Urothelium cell line (cell line): ENCODE measurements at places on chromosomes 2 and 18.

DNA sequence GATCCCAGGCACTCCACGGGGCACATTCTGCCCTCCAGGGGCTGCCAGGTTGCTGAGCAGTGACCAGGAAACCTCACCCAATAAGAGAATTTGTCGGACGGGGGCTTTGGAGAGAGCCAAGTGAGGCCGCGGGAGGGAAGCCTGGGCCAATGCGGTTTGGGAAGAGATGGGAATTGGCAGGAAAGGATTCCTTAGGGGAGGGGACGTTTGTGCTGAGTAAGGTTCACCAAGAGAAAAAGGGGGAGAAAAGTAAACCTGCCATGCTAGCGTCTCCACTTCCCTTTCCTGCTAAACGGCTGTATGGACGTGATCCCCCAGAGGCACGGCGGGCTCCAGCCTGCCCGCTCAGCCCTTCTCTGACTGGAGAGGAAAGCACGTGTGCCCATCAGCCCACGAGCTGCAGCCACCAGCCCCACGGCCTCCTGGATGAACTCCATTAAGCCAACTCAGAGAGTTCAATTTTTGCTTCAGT is 194.4 kb upstream of the ID2 start:
- no peak for DNase-seq

GRCh38 chr2:1505031-1505441 is 91.8 kb downstream of the TPO start:
- no peak for DNase-seq

- DNase-seq = peak; percentile 18
Measured at GRCh38 chr2:235740821-235741220, 247.0 kb downstream of the AGAP1 start.

DNA sequence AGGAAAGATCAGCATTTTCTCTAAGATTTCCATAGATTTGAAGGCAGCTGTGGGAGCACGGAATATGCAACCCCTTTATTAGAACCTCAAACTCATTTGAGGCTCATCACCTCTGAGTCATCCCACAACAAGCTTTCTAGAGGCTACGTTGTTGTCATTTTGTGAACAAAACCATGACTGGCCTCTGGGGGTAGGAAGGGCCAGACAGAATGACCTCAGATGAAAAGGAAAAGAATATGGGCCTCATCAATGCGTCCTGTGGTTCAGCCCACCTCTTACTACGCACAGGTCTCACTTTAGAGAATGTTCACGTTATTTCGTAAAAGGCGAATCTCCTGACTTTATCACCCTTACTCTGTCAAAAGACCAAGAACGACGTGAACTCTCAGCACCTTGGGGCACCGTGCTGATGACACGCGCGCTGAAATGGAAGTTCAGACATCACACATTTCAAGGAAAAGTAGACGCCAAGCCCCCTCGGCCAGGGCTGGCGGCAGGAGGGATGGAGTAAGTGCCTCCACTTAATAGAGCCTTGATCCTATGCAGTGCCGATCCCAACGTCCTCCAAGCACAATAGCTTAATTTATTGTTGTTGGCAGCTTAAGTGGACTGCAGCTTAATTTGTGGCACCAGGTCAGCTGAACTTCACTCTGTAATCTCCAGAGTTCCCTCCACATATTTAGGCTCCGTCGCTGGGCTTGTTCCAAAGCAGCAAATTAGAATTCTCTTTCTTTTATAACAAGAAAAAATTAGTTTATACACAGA is 208.3 kb downstream of the EIPR1 start:
- DNase-seq = no peak

DNA sequence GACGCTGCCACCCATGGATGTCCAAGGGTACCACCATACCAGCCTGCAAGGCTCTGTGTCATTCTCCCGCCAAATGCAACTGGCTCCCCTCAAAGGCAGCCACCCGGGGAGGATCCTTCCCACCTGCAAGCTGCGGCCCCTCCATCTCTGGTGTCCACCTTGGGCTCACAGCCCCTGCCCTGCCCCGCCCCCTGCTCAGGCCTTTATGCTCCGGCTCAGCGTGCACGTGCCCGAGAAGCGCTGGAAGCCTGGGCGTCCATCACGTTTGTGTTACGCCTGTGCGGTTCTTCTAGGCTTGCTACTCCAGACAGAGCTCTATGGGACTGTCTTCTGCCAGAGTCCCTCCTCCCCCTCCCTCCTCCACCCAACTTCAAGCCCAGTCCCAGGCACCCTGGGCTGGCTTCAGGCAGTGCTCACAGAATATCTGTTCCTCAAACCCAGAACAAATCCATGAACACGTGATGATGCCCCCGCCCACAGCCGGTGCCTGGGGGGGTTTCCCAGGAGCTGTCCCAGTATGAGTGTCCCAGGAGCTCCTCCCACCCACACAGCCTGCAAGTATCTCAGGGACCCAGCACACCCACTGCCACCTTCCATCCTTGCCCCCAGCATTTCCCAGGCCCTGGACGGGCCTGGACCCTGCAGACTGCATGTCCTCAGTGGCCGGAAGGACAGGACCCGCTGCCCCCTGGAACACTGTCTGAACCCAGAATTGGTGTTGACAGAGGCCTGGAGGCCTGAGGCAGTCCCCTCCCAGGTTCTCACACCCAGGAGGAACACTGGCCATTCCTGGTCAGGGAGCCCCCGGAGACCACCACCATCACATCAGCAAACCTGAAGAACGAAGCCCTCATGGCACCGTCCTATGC is 30.3 kb downstream of the KIF1A start:
- DNase-seq = no peak

DNA sequence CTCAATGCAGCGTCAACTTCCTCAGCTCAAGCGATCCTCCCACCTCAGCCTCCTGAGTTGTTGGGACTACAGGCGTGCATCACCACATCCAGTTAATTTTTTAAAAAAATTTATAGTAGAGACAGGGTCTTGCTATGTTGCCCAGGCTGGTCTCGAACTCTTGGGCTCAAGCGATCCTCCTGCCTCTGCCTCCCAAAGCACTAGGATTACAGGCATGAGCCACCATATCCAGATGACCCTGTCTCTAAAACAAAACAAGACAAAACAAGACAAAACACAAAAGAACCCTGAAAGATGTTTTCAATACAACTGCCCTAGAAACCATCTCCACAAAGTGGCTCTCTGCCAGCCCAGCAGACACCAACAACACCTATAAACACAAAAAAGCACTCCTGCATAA is 31.4 kb downstream of the ANKRD29 start:
- no peak for DNase-seq

- peak; percentile 68 for DNase-seq
Measured at GRCh38 chr2:236309669-236310029, 45.4 kb upstream of the ASB18 start.

- DNase-seq = no peak
Measured at GRCh38 chr2:24539258-24539657, 48.2 kb downstream of the NCOA1 start.

GRCh38 chr2:63778391-63778790 is 63.3 kb upstream of the UGP2 start:
- no peak for DNase-seq
